Activated CD4-positive, alpha-beta memory T cell treated with anti-CD3 and anti-CD28 coated beads for 36 hours (primary cell): ENCODE measurements at places on chromosomes 2 and 18. TPM values are rescaled to one million over a fixed set of nuclear protein-coding genes. Genes with fewer than 3 reads are reported as not detected.

Gene SPATA3
- 0.53 TPM for total RNA-seq

DNA sequence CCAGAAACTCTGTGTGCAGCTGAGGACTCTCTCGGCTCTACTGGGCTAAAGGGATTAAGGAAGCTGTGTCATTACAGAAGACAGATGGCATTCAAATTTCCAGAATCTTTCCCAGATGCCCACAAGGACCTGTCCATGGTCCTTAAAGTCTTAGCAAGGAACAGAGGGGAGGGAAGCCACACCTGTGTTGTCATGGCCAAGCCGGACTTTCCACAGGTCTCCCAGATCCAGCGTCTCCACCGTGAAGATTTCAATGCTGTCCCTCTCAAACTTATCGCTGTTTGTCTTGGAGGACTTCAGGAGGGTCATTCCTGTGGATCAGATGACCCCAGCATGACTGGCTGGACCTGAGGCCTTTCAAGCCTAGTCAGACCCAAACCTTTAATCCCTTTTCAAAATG lies 114.5 kb downstream of the LOXHD1 start:
- no peak overlapping the region for H3K4me3 ChIP-seq
- H3K27me3 ChIP-seq = peaks cover 1% of the 10 kb centered on the region
- no peaks in the 10 kb centered on the region for H3K4me1 ChIP-seq
- no peaks in the 10 kb centered on the region for H3K36me3 ChIP-seq

Gene GALR1
- not detected for total RNA-seq

DNA sequence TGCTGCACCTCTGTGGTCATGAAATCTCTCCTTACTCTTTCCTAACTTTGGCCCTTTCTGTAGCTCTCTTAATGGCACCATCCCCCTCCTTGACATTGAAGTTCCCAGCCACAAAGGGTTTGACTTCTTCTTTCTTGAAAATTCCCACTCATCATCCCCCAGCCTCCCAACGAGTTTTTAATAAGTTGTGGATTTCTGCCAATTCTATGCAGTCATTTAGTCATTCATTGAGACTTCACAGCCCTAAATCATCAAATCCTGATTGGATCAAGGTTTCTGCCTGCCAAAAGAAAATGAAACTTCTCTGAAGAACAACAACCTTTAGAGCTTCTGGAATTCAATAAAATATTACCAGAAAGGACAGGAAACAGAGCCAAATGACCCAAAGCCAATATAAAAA lies 354.3 kb downstream of the CLIP4 start:
- no peaks in the 10 kb centered on the region for H3K4me1 ChIP-seq
- H3K36me3 ChIP-seq = peaks cover 4% of the 10 kb centered on the region
- no peak overlapping the region for H3K4me3 ChIP-seq

DNA sequence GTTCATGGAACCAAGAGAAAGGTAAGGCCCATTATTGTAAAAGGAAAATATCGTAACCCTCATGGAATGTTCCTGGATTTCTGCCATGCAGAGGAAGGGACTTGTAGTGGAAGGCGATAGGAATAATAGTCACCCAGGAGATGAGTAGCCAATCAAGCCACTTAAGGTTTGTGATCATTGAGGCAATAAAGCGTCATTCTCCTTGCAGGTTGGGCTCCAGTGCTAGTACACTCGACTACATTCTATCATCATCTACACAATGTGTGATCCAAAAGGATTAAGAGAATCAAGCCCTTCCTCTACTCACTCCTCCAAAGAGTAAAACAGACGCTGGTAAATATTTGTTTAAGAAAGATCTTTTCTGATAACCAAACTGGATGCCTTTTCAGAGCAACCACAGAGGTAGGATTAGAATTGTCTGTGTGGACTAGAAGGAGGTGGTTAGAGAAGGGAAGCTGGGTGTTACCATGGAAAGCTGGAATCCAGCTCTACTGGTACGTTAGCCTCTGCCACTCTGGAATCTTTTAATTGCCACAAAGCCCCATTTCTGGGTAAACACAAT lies 245.7 kb downstream of the IKZF2 start:
- H3K27me3 ChIP-seq = no peaks in the 10 kb centered on the region
- H3K36me3 ChIP-seq = no peaks in the 10 kb centered on the region
- no peaks in the 10 kb centered on the region for H3K4me1 ChIP-seq
- no peak overlapping the region for H3K27ac ChIP-seq

DNA sequence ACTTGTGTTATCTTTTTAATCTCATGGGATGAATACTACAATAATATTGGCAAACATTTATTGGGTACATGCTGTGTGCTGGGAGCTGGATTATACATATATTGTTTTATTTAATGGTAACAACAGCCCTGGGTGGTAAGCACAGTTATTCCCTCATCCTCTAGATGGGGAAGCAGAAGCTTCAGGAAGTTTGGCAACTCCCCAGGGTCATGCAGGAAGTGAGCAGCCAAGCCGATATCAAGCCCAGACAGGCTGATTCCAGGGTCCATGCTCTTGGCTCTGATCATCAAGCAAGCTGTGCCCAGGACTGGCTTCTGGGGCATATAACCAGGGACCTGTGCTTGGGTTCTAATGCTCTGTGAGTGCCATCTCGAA lies 155.8 kb downstream of the ZNF516 start:
- H3K4me3 ChIP-seq = no peak overlapping the region
- H3K36me3 ChIP-seq = no peaks in the 10 kb centered on the region
- no peaks in the 10 kb centered on the region for H3K4me1 ChIP-seq
- DNase-seq = no peak
- peaks cover 2% of the 10 kb centered on the region for H3K27me3 ChIP-seq

- H3K27ac ChIP-seq = no peak overlapping the region
- DNase-seq = no peak
- H3K4me1 ChIP-seq = peaks cover 18% of the 10 kb centered on the region
- H3K4me3 ChIP-seq = no peak overlapping the region
- H3K36me3 ChIP-seq = no peaks in the 10 kb centered on the region
Observed at GRCh38 chr18:58579561-58580047, 49.3 kb downstream of the ALPK2 start.

Gene DGUOK
- 102 TPM for total RNA-seq

GRCh38 chr2:71223767-71224333 lies 3.1 kb downstream of the PAIP2B start:
- no peak overlapping the region for H3K4me3 ChIP-seq
- H3K4me1 ChIP-seq = peaks cover 10% of the 10 kb centered on the region
- H3K27ac ChIP-seq = no peak overlapping the region
- DNase-seq = peak; percentile 12

DNA sequence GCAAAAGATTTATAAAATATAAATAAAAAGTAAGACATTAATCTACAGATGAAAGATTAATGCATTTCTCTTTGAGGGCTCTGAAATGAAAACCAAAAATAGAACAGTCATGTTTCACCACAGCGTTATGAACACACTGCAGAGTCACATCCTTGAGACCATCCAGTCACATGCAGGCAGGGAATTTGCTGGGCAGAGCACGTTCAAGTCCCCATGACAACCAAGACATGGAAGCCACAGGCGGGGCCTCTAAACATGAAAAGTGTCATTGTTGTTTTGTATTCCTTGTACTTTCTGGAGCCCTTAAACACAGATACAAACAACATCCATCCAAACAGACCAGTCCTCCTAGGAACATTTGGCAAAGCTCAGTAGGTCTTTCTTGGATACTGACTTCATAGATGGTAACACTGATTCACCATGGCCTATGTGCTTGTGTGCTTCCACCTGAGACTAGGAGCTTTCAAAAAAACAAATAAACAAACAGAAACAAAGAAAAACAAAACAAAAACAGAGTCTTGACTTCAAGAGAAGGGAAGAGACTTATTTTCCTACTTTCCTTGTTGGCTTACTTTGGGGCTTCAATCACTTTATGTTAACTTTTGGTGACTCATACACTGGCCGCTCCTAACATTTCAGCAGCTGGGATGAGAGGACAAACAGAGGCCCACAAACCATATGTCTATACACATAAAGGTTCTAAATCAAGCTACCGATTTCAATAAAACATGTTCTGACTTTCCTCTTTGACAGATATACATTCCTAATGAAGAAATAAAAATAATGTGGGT lies 99.5 kb upstream of the CCDC85A start:
- no peak overlapping the region for H3K27ac ChIP-seq
- no peak for DNase-seq
- no peaks in the 10 kb centered on the region for H3K4me1 ChIP-seq
- H3K4me3 ChIP-seq = no peak overlapping the region
- H3K27me3 ChIP-seq = no peaks in the 10 kb centered on the region
- no peaks in the 10 kb centered on the region for H3K36me3 ChIP-seq

DNA sequence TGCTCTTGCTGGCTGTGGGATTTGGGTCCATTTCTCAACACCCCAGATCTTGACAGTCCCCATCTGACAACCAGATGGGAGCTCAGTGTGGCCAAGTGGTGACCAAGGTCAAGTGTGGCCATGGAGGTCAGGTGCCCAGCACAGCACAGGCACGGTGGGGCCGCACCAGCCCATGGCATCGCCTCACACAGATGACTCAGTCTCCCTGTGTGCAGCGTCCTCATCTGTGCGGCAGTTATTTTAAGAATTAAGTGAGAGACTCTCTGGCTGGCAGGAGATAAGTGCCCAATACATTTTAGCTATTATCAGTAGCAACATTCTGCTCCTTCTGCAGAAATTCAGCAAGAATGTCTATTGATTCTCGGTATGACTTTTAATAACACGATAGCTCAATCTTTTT lies 167.2 kb downstream of the DDX1 start:
- no peak overlapping the region for H3K4me3 ChIP-seq
- no peaks in the 10 kb centered on the region for H3K4me1 ChIP-seq
- no peak overlapping the region for H3K27ac ChIP-seq
- no peaks in the 10 kb centered on the region for H3K36me3 ChIP-seq
- H3K27me3 ChIP-seq = peaks cover 2% of the 10 kb centered on the region
- DNase-seq = no peak

- peaks cover 10% of the 10 kb centered on the region for H3K4me1 ChIP-seq
- no peaks in the 10 kb centered on the region for H3K36me3 ChIP-seq
- no peak overlapping the region for H3K27ac ChIP-seq
- no peak for DNase-seq
Observed at GRCh38 chr18:59374128-59374527, 15.1 kb upstream of the LMAN1 start.

Gene CNDP1
- not detected for total RNA-seq

Gene BMP10
- total RNA-seq = not detected

Gene DCDC2C
- not detected for total RNA-seq

Gene WDR54
- 101 TPM for total RNA-seq

DNA sequence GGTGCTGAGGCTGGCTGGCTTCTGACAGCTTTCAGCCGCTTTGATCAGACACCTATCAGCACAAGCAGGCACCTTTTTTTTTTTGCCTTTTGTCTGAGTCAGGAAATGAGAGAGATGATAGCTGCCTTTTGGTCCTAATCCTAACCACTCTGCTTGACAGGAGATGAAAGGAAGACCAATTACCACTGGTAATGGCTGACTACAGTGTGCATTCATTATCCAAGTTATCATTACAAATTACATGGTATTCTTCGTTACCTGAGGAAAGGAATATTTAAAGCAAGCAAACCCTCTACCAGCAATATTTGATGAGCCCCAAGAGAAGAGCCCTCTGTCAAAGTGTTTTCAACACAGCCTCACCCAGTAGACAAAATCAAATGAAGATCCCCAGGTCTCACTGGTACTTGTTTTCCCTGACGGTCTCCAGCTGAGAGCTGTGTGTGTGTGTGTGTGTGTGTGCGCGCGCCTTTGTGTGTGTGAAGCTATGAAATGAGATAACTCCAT lies 925.7 kb downstream of the DCDC2C start:
- H3K4me3 ChIP-seq = no peak overlapping the region
- DNase-seq = no peak
- H3K27ac ChIP-seq = no peak overlapping the region
- no peaks in the 10 kb centered on the region for H3K27me3 ChIP-seq
- no peaks in the 10 kb centered on the region for H3K36me3 ChIP-seq
- no peaks in the 10 kb centered on the region for H3K4me1 ChIP-seq

- H3K27me3 ChIP-seq = peaks cover 8% of the 10 kb centered on the region
- H3K27ac ChIP-seq = no peak overlapping the region
- H3K4me3 ChIP-seq = no peak overlapping the region
- no peaks in the 10 kb centered on the region for H3K4me1 ChIP-seq
- no peak for DNase-seq
- H3K36me3 ChIP-seq = peaks cover 2% of the 10 kb centered on the region
Observed at GRCh38 chr2:177604271-177605065, 211.9 kb downstream of the AGPS start.

DNA sequence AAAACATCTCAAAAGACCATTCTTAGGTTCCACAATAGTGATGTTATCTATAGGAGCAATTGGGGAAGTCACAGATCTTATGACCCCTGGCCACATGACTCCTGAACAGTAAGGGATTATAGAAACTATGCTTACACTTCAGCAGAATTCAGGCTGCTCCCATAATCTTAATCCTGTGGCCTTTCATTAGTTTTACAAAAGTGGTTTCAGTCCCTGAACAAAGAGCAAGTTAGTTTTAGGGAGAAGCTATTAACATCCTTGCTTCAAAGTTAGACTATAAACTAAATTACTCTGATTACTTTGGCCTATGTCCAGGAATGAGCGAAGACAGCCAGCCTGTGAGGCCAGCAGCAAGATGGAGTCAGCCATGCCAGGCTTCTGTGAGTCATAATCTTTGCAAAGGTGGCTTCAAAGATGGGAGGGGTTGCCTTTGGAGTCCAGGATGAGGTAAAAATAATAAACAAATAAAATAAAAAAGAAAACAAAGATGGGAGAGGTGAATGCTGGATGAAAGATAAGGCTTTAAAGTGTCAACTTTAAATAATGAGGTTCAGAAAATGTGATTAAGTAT lies 168.7 kb upstream of the NDUFV2 start:
- no peaks in the 10 kb centered on the region for H3K36me3 ChIP-seq
- no peaks in the 10 kb centered on the region for H3K4me1 ChIP-seq
- H3K27ac ChIP-seq = no peak overlapping the region
- no peak for DNase-seq

DNA sequence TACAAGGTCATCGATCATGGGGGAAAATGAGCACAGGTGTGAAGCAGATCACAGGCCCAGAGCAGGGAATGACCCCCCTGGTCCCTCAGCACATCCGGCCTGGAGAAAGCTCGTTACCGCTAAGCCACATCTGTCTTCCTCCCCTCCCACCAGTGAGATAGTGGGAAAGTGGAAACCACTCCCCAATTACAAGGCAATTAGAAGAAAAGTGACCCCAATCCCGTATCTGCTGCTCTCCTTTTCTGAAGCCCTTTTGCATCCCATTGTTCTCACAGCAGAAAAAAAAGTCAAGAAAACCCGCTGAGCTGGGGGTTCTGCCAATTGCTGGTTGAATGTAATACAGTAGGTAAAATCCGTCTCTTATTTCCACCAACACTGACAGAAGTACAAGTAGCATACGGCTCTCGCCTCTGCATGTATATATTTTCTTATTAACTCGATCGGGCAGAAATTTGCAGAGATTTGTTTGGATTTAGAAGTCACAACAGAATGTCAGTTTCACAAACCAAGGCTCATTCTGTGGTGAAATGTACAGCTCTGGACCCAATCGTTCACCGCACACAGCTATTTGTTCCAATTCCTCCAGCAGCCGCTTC lies 287.0 kb downstream of the TCF4 start:
- no peak overlapping the region for H3K27ac ChIP-seq
- H3K36me3 ChIP-seq = no peaks in the 10 kb centered on the region
- no peak overlapping the region for H3K4me3 ChIP-seq

GRCh38 chr2:178383718-178384117 lies 67.3 kb downstream of the PRKRA start:
- no peaks in the 10 kb centered on the region for H3K27me3 ChIP-seq
- peaks cover 6% of the 10 kb centered on the region for H3K4me1 ChIP-seq
- no peak overlapping the region for H3K4me3 ChIP-seq

- no peak overlapping the region for H3K4me3 ChIP-seq
- H3K27me3 ChIP-seq = peaks cover 3% of the 10 kb centered on the region
- no peak overlapping the region for H3K27ac ChIP-seq
- DNase-seq = no peak
- H3K36me3 ChIP-seq = peaks cover 1% of the 10 kb centered on the region
- no peaks in the 10 kb centered on the region for H3K4me1 ChIP-seq
Observed at GRCh38 chr2:134911400-134911785, 7.2 kb upstream of the CCNT2 start.

GRCh38 chr2:232623768-232624765 lies 9.3 kb upstream of the EFHD1 start:
- H3K4me3 ChIP-seq = no peak overlapping the region
- peaks cover 2% of the 10 kb centered on the region for H3K4me1 ChIP-seq
- H3K36me3 ChIP-seq = no peaks in the 10 kb centered on the region
- no peak for DNase-seq
- H3K27me3 ChIP-seq = peaks cover 3% of the 10 kb centered on the region
